ENCODE measurements at places on chromosomes 7 and 10. TPM values are rescaled to one million over a fixed set of nuclear protein-coding genes. Genes with fewer than 3 reads are reported as not detected.
A peak's percentile ranks its signal among the peaks of the same experiment; 100 is the strongest.

- ATAC-seq, result no peak
Measured at GRCh38 chr7:95545007-95545615, 51.2 kb downstream of the PDK4 start.

DNA sequence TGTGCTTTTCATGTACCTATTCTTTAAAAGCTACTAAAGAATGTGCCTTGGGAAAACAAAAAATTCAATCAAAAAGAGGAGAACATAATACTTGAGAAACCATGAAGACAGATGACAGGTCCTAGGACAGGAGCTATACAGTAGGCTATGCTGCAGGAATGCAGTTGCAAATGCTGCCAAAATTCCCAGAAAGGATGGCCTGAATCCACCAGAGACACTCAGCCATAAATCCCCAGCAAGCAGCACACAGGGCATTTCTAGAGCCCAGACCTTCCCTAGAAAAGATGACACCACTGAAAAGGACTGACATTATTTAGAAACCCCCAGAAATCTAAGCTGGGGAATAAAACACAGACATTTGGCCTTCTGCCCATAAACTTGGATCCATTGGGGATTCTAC is 237.3 kb downstream of the C7orf25 start:
- no peak for ATAC-seq

- no peak for ATAC-seq
Measured at GRCh38 chr7:50662996-50663395, 97.8 kb upstream of the DDC start.

DNA sequence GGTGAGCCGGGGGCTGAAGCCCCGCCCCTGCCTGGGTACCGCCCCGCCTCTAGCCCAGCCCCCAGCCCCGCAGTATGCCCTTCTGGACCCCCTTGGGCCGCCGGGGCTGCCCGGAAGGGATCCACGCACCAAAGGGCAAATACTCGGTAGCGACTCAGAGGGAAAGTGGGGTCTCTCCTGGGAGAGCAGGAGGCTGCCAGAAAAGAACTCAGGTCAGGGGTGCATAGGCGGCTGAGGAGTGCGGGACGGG is 796 bp downstream of the FBXL15 start:
- ATAC-seq, result peak; percentile 1

GRCh38 chr7:123845823-123846216 is 851 bp downstream of the HYAL4 start:
- no peak for ATAC-seq

- ATAC-seq, result no peak
Measured at GRCh38 chr7:45919993-45920459, 1.0 kb downstream of the IGFBP3 start.

GRCh38 chr10:118901380-118901779 is 128.1 kb upstream of the NANOS1 start:
- no peak for ATAC-seq

- ATAC-seq, result no peak
Measured at GRCh38 chr10:47160261-47160908, 139.6 kb upstream of the GDF10 start.

DNA sequence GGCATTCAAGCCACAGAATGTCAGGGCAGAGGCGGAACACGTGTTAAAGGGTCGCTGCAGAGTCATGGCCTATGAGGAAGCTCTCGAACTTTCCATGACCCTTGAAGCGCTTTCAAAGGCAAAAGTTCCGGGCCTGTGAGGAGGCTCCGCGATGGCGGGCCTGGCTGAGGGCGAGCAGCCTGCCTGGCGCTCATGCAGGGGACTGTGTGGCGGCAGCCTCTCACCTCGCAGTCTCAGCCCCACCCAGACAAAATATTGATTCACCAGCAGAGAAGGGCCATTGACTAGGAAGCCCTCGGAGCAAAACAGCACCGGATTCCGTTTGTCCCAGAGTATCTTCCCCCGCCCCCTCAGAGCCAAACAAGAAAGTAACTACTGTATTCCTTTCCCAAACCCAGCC is 12.8 kb upstream of the CNNM1 start:
- ATAC-seq, result no peak

DNA sequence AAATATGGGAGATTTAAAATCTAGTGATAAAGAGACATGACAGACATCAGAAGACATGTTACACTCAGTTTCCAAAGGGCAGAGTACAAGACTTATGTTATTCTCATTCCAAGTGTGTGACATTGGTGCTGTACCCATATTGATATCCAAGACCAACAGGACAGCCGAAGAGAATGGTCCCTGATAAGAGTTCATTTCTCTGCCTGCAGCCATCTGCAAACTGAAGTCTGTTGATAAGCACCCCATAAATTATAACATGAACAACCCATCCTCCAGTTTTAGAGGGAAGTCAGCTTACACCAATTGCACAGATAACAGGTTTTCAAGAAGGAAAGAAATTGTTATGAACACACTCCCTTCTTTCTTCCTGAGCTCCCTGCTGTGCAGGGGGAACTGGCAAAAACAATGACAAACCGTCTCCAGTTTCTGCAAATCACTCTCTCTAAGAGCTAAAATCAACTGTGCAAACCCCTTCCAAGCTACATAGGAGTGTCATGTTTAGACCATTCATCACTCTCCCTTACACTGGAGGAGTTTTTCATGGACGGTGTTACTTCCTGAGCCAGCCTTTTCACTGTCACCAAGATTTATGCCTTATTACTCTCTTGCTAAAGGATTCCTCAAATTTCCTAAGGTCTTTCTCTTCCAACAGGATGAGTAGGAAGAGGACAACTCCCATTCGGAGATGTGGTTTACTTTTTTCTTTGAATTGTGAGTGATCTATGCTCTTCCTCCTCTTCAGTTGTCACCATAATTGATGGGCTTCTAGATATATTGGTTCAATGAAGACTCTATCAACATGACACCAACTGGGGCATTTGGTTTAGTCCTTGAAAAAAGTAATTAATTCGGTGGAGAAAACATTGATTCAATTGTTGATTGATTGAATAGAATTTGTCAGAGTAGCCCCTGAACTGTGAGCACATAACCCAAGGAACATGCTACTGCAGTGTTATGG is 80.3 kb upstream of the FAM171A1 start:
- no peak for ATAC-seq

GRCh38 chr10:132708441-132708840 is 77.5 kb downstream of the NKX6-2 start:
- ATAC-seq, result no peak

- ATAC-seq, result no peak
Measured at GRCh38 chr7:91811236-91811635, 69.3 kb downstream of the MTERF1 start.

GRCh38 chr7:151586531-151587260 is 67.0 kb upstream of the RHEB start:
- ATAC-seq, result no peak

DNA sequence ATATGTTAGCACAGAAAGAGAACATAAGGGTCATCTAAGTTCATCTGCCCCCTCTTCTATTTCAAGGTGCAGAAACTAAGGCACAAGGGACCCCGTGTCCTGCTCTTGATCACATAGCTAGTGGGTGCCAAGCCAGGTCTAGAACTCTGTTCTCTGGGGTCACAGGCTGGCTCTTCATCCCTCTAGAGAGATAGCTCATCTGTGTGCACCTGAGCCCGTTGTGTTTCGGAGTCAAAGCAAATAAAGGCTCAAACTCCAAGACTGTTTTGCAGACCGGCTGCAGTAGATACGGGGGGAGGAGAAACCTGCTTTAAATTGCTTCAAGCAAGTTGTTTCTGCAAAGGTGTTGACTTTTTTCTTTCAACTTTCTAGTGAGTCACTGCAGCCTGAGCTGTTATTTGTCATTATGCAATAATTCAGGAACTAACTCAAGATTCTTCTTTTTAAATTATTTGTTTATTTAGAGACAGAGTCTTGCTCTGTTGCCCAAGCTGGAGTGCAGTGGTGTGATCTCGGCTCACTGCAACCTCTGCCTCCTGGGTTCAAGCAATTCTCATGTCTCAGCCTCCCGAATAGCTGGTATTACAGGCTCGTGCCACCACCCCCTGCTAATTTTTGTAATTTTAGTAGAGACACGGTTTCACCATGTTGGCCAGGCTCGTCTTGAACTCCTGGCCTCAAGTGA is 6.5 kb downstream of the BLVRA start:
- ATAC-seq, result no peak

DNA sequence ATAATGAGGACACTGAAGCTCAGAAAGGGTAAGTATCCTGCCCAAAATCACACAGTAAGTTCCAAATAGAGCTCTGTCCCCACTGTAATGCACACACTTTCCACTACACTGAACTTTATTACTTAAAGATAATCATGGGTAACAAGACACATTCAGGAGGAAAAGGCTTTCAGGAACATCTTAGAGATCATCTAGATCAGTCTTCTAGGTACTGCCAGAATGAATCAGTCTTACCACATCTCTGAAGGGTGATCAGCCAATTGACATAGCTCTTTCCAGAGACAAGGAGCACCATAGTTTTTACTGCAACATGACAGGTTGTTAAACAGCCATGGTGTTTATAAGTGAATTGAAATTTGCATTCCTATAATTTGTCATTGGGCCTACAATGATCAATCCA is 5.4 kb upstream of the HERPUD2 start:
- peak; percentile 67 for ATAC-seq

- ATAC-seq, result no peak
Measured at GRCh38 chr10:61733358-61733940, 70.7 kb downstream of the CABCOCO1 start.

DNA sequence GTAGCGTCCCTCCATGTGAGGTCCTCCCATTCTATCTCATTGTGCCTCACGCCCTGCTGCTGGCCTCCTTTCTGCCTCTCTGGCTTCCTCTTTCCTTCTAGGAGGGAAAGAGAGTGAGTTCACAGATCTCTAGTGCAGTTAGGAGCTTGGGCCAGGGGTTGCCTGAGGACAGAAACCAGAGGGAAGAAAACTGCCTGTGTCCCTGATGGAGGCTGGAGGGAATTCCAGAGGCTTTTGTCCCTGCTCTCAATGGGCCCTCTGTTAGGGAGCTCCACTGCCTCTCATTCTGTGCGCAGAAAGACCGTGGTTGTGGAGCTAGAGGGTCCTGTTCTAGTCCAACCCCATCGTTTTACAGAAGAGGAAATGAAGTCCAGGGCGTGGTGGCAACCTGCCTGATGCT is 4.6 kb downstream of the MARVELD1 start:
- no peak for ATAC-seq

- no peak for ATAC-seq
Measured at GRCh38 chr7:128892521-128893250, 17.8 kb downstream of the KCP start.

- no peak for ATAC-seq
Measured at GRCh38 chr7:152189061-152189460, 163.6 kb downstream of the GALNT11 start.

DNA sequence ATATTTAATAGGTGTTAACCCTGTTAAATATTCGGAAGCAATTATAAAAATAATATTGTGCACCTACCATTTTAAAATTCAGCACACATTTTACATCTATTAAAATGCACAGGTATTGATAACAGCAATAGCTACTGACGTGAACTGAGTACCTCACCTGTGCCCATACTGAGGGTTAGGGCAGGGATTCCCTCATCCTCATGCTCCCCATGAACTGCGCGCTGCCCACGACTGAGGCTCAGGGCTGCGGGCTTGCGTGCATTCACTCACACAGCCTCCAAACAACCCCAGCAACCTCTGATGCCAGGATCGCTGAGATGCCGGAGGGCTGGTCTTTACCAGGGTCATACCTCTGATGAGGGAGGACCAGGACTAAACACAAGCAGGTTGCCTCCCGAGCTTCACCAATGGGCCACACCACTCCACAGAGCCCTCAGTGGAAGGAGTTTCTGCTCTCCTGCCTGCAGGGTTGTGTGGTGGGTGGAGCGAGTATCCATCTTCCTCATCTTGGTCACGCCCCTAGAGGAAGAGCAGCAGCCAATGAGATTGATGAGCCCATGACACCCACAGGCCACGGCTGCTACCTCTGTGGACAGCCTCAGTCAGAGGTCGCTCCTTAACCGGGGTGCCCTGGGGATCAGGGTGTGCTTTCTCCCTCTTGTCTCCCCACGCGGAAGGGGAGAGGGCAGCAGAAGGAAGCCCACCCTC is 478.3 kb downstream of the TNS3 start:
- no peak for ATAC-seq

DNA sequence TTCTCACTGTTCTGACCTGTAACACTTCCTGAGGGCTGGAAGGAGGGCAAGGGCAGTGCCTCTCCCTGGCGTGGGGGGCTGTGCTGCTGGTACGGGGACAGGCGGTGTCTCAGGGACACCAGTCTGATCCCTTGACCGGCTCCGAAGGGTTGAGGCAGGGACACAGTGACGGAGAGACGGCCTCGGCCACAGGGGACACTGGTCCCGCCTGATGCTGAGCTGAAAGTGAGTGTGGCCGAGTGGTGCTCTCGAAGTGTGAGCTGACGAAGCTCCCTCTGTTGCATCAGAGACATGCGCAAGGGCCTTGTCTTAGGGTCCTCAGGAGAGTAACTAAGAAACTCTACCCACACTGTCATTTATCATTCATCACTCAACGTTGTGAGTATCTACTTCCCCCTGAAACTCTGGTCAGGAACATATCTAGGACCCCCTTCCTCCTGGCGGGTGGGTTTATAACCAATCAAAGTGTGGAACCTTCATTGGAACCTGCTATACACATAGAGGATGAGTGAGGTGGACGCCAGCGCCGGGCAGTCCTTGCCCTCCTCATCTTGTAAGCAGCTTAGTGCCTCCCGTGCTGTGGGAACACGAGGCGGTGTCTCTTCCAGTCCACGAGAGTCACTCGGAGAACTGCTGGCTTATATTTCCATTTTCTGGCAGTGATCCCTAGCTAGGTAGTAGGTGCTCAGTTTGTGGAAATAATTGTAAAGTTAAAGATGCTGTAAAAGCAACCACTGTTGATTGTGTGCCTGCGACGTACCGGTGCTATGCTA is 283.1 kb downstream of the DNAJB6 start:
- ATAC-seq, result no peak

DNA sequence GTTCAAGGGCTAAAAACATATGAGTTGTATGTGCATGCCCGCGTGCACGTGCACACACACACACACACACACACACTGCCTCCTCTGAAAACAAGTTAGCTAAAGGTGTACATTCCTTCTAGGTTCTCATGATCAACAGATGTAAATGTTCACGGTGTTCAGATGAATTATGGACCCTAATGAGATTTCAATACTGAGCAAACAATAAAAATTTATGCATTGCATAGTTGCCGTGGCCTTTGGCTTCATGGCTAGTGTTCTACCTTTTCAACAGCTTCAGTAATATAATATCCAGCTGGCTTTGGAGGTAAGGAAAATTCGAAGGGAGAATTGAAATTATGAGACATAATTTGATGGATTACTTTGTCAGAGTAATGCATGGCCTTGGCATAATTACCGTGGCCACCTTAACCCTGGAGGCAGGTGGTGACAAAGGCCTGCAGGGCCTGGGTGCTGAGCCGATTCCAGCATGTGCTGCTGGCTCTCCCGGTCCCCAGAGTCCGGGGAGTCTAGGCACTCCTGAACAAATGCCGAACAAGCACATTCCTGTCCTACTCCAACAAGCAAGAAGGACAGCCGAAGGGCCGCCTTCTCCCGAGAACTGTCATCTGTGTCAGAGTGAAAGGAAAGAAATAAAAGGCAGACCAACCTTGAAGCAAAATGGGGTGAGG is 166.6 kb upstream of the TCF7L2 start:
- no peak for ATAC-seq

The PRSS37 gene
- not detected for total RNA-seq

The SMKR1 gene
- total RNA-seq, result 1.9 TPM

The PRSS58 gene
- total RNA-seq, result not detected

The HOXA11 gene
- not detected for total RNA-seq

The CYCS gene
- 105 TPM for total RNA-seq

The ZNF783 gene
- total RNA-seq, result 17.3 TPM

The CTAGE8 gene
- total RNA-seq, result 0.28 TPM

The FAM237B gene
- not detected for total RNA-seq
